Motor neuron (in vitro differentiated cells): ENCODE measurements at places on chromosomes 7 and 10. TPM values are rescaled to one million over a fixed set of nuclear protein-coding genes. Genes with fewer than 3 reads are reported as not detected.

- ATAC-seq = no peak
Measured at GRCh38 chr7:107977048-107977447, 25.9 kb downstream of the LAMB1 start.

DNA sequence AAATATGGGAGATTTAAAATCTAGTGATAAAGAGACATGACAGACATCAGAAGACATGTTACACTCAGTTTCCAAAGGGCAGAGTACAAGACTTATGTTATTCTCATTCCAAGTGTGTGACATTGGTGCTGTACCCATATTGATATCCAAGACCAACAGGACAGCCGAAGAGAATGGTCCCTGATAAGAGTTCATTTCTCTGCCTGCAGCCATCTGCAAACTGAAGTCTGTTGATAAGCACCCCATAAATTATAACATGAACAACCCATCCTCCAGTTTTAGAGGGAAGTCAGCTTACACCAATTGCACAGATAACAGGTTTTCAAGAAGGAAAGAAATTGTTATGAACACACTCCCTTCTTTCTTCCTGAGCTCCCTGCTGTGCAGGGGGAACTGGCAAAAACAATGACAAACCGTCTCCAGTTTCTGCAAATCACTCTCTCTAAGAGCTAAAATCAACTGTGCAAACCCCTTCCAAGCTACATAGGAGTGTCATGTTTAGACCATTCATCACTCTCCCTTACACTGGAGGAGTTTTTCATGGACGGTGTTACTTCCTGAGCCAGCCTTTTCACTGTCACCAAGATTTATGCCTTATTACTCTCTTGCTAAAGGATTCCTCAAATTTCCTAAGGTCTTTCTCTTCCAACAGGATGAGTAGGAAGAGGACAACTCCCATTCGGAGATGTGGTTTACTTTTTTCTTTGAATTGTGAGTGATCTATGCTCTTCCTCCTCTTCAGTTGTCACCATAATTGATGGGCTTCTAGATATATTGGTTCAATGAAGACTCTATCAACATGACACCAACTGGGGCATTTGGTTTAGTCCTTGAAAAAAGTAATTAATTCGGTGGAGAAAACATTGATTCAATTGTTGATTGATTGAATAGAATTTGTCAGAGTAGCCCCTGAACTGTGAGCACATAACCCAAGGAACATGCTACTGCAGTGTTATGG lies 80.3 kb upstream of the FAM171A1 start:
- ATAC-seq = peak; percentile 98

GRCh38 chr7:95906851-95907250 lies 134.5 kb downstream of the DYNC1I1 start:
- ATAC-seq = peak; percentile 73

Gene SGCE
- 38.4 and 39.5 TPM in 2 replicates for total RNA-seq

Gene KEL
- 0.36 and 0.50 TPM in 2 replicates for total RNA-seq
